Activated naive CD4-positive, alpha-beta T cell (primary cell): ENCODE measurements at places on chromosomes 4 and X.

DNA sequence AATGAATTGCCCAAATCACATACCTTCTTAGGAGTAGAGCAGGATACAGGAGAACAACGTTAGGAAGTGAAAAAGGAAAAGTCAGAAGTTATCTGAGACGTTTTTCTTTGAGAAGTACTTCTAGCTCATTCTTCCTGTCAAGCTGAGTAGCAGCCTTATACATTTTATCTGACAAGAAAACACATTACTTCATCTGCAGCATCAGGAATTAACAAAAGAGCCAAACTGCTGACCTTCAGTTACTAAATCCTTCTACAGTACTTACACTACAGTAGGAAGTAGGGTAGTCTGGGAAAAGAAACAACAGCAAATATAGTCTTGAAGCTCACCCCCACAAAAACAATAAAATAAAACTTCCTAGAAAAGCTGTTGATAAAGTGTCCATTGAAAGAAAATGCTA, 57.0 kb downstream of the ATP11C start:
- DNase-seq: no peak

GRCh38 chrX:45191383-45191782, 9.3 kb downstream of the DIPK2B start:
- DNase-seq: no peak

- no peak for DNase-seq
Measured at GRCh38 chr4:25904748-25905082, 9.3 kb upstream of the SMIM20 start.

GRCh38 chr4:18110099-18110498, 88.5 kb upstream of the LCORL start:
- no peak for DNase-seq

DNA sequence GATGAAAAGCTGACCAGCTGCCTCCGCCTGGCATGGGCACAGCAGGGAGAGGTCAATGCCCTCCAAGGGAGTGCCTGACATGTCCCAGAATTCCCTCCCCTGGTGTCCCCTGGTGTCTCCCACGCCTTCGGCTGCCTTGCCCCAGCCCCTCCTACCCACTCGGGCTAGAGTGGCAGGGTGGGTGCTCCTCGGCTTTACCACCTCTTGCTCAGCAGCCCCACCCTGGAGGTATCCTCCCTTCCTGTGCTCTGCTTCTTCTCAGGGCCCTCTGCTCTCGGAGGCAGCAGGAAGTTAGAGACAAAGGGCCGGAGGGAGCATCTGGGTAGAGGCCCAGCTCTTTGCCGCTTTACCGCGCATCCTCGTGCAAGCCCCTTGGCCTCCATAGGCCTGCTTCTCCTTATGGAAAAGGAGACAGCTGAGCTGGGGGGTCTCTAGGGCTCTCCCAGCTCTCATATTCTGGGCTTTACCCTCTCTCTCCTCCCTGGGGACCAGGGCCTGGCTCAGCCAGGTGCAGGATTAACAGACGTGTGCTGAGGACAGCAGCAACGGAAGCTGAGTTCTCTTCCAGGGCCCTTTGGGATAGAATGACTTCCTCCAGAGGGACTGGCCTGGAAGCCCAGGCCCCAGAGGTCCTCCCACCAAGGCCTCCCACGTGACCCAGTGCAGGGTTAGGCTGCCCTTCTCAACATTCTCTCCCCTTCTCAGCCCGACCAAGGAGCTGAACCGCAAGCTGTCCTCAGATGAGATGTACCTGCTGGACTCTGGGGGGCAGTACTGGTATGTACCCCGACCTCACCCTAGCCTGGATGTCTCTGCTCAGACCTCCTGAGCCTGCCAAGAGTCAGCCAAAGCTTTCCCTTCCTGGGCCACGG, 17.2 kb downstream of the XPNPEP2 start:
- DNase-seq: no peak

DNA sequence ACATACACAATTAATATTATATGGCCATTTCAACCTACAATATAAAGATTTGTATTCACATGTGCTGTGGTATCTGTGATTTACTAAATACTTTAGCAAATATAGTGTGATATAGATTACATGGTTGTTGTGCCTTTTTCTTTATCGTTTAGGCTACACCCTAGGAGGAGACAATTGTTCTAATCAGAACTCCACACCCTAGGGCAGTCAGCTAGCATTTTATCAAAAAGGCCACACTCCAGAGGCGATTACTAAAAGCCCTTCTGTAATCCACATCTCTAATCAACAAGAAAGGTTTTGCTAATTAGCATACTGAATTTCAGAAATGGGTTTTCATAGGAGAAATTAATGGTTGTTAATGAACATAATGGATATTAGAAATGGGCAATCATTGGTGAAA, 319.5 kb upstream of the NOCT start:
- DNase-seq: no peak

DNA sequence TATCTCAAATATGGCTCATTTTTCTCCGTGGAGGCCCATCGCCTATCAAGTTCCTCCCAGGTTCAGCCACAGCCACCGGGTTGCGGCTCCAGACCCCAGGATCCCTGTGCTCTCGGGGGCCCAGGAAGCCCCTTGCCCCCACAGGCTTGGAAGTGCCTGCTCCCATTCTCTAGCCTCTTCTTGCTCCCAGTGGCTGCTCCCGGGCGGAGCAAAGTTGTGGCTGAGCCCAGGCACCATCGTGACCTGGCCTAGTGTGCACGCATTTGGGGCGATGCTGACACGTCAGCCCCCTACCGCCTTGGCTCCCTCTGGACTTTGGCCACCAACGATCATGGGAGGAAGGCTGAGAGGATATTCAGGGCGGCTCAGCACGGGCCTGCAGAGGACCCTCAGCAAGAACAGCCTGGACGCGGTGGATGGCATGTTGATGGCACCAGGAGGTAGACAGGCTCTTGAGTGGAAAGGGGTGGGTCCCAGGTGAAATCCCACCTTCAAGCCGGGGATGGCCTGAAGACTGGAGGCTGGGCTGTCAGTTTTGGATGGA, 419.4 kb upstream of the AGA start:
- no peak for DNase-seq
